ENCODE measurements at places on chromosomes 11 and 22.

DNA sequence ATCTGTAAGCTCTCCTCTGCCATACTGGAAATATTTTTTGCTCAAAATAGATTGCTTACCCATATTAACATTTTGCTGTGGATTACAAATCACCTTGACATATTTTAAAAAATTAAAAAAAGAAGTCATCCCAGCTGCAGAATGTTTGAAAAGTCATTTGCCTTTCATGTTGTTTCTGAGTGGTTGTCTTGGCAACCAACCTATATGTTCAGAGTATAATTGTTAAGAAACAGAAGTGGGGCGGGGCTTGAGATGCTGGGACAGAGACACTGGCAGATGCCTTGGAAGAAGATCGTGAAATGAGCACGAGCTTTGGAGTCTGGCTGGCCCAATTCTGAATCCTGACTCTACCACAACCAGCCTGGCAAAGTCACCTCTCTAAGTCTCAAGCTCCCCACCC lies 348.2 kb downstream of the LARGE1 start:
- no peak for DNase-seq

GRCh38 chr11:117837070-117837776 lies 12.7 kb upstream of the FXYD2 start:
- DNase-seq, result no peak

DNA sequence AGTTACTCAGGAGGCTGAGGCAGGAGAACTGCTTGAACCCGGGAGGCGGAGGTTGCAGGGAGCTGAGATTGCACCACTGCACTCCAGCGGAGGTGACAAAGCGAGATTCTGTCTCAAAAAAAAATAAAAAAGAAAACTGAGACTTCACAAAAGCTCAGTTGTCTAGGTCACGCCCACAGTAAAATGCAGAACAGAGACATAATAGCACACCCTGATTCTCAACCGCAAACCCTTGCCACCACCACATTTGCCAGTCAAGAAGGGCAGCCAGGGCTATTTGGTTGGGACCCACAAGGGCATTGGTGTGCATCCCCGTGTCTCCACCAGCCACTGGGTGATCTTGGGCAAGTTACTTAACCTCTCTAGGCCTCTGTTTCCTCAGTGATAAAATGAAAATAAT lies 25.4 kb downstream of the CREB3L1 start:
- no peak for DNase-seq

- no peak for DNase-seq
These were observed 617 bp upstream of the ARHGAP20 start for GRCh38 chr11:110712659-110713448.

GRCh38 chr11:64233913-64234586 lies at the start of gene VEGFB:
Gene VEGFB (plus strand): TSS chr11:64234584. CDS start chr11:64234834, 250 bp downstream.
- peak; percentile 79 for DNase-seq

DNA sequence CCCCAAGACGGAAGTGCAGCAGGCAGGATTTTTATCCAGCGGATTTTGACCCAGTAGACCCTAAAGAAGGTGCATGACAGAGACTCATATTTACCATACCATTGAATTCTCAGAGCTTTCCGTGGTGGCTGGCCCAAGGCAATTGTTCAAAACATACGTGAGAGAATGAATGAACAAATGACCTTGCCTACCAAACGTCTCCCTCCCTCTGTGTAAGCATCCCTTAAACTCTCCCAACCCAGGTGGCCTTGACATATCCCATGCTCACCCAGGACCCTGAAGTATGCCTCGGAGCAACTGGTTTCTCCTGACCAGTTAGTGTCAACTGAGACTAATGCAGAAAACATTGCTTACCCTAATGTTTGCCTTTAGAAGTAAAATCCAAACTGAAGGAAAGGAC lies 154.9 kb downstream of the TEAD1 start:
- DNase-seq, result no peak

- DNase-seq, result no peak
These were observed 6.7 kb downstream of the KCNJ5 start for GRCh38 chr11:128897826-128898225.

- no peak for DNase-seq
These were observed 23.2 kb upstream of the C1QTNF4 start for GRCh38 chr11:47617417-47617809.

DNA sequence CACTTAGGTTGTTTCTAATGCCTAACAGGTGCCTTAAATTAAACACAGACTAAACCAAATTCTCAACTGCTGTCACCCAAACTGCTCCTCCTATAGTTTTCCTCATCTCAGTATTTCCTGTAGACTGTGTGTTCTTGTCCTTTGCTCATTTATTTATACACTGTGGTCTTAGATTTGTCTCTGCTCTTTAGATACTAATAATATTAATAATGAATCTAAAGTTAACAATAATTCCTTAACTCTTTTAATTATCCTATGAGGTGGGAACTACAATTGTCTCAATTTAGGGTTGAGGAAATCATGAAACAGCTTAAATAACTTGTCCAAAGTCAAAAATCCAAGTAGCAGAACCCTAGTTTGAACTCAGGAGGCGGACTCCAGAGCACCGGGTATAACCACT lies 43.9 kb upstream of the YPEL1 start:
- DNase-seq, result no peak

- DNase-seq, result peak; percentile 84
These were observed 15.8 kb downstream of the TMEM258 start for GRCh38 chr11:61776561-61777075.

DNA sequence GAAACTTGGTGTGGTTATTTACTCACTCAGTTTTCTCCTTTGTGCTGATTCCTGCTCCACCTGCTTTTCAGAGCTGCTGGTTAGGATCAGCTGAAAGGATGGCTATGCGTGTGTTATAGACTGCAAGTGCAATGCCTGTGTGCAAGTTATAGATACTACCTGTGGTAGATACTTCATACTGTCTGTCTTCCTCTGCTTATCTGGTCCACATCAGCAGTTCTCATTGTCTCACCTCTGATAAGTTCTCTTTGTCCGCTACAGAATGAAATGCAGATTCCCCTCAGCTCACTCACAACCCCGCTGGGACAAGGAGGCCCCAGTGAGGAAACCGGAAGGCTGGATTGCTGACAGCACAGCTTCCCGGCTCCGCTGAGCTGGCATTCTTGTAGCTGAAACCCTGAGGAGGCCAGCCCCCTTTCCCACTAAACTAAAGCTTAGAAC lies 37.5 kb upstream of the LYVE1 start:
- DNase-seq, result no peak

DNA sequence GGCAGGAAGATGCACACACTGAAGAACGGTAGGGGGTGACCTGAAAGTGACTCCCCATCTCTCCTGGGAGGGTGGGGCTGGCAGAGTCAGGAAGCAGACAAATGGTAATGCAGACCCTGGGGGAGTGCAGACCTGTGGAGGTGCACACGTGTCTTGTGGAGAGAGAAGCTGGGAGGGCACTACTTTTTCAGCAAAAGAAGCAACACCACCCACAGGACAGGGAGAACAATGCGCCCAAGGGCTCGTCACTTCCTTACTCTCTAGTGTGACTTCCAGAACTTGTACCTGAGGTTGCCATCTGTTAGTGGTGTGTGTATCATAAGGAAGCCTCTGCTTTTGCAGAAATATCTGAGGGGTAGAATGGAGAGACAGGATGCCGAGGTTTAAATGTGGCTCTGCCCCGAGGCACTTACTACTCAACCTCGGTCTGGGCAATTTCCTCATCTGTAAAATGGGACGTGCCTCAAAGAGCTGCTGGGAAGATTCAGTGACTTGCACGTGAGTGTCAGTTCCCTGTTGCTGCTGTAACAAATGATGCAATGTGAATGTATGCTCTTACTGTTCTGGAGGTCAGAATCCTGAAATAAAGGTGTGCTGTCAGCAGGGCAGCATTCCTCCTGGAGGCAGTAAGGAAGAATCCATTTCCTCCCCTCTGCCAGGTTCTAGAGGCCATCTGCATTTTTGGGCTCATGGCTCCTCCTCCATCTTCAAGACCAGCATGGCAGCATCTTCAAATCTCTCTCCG lies 323.4 kb downstream of the SHANK2 start:
- no peak for DNase-seq

GRCh38 chr11:95912902-95913560 lies 10.9 kb downstream of the MTMR2 start:
- no peak for DNase-seq

DNA sequence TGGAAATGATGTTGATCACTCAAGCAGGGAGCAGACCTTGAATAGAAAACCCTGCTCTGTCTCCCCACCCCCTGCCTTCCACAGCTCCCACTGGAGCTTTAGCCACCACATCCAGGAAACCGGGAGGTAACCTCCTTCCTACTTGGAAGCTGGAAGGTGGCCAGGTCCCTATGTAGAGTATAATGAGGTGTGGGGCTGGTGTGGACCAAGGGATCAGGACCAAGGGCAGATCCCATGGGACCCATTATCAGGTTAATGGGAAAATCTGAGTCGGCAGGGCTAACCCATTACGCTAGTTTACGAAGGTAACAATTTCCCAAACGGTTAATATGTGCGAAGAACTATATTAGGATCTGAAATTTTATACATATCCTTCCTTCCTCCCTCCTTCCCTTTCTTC lies 321.9 kb downstream of the MIAT start:
- DNase-seq, result no peak

- DNase-seq, result no peak
These were observed 13.7 kb upstream of the GNB1L start for GRCh38 chr22:19868333-19868732.

DNA sequence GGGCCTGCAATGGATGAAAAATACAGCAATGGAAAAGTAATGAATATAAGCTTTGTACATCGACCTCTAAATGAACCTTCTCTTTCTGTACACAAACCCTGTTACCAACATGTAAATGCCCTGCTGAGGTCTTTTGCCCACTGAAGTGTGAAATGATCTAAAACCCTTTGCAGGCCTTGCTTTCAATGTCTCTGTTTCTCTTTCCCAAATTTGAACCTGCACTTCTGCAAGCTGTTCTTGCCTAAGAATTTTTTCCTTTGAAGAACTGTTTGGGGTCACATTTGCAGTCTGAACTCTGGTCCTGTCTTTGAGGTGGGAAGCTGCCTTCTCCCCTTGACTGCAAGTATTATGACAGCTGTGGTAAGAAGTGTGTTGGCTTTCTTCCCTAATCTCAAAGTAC lies 1237.1 kb downstream of the FAM181B start:
- DNase-seq, result no peak

GRCh38 chr11:119786431-119787073 lies 57.6 kb upstream of the NECTIN1 start:
- DNase-seq, result no peak

DNA sequence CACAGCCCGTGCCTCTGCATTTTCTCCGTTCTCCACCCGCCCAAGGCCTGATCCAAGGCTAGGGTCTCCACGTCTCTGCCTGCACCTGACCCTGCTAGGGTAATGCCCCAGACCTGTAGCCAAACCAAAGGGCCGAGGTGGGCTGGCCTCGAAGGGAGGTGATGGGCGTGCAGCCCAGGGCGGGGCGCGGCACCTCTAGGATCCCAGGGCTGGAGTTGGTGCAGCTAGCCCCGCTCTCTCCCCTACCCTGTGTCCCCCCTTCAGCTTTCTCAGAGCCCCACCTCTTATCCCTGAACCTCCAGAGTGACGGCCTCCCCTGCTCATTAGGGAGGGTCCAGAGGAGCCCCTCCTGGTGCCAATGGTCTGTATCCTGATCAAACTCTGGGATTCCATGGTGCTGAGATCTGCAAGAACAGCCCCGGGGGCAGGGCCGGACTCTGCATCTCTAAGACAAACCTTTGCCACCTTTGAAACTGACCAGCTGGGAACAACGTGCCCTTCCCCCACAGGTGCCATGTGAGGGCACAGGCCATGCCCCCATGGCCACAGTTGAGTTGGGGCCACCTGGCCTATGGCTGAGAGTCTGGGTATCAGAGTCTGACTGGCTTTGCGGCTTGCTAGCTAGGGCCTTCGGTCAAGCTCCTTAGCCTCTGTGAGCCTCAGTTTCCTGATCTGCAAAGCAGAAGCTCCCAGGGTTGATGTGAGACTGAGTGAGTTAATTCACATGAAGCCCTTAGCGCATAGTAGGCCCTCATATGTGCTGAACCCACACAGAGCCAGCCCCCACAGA lies 23.1 kb upstream of the CBX7 start:
- peak; percentile 44 for DNase-seq

- no peak for DNase-seq
These were observed 74.1 kb upstream of the B3GAT1 start for GRCh38 chr11:134486106-134486505.

GRCh38 chr22:36028646-36029405 lies at the start of gene RBFOX2:
Gene RBFOX2 (minus strand): TSS chr22:36028824. CDS start chr22:36028425, 399 bp downstream.
- DNase-seq, result peak; percentile 98

DNA sequence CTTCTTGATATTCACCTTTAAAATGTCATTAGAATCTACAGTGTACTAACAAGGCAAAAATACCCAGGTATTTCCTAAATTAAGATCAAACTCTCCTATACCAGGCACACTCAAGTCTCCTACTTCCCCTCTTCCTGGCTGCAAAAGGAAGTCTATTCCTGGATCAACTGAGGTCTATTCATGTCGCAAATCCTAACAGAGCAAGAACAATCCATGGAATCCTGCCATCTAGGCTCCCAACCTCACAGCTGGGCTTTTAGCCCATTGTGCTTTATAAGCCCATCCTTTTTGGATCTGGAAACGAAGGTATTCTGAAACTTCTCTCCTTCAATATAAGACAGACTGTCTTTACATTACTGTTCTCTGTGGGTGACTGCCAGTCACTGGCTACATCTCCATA lies 161.8 kb downstream of the SOX6 start:
- DNase-seq, result no peak

DNA sequence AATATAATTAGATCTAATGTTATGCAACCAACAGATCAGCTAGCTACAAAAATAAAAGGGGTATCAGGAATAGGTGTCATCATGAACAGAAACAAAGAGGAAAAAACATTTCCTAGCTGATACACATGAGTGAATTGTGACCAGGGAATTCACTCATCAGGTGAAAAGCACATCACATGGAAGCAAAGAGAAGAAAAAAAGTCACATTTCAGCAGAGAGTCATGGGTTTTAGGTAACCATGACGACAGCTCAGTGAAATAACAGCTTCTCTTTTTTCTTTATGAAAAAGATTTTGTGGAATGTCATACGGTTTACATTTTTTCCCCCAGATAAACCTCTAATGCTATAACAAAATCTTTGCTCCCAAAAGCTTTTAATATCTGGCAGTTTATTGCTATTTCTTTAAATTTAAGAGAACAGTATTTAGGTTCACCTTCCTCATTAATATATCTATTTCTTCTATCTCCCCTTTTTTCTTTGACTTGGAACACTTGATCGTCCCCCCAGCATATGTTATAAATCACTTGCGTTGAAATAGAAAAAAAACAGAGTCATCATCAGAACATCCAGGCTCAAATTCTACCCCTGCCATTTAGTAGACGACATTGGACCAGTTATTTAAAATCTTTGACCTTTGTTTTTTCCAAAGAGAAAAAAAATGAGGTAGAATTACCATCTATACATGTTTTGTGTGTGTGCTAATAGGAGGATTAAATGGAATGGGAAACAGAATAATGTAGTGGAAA lies 5.3 kb downstream of the TYR start:
- DNase-seq, result no peak

GRCh38 chr11:12675951-12676711 lies 1.9 kb downstream of the TEAD1 start:
- no peak for DNase-seq

DNA sequence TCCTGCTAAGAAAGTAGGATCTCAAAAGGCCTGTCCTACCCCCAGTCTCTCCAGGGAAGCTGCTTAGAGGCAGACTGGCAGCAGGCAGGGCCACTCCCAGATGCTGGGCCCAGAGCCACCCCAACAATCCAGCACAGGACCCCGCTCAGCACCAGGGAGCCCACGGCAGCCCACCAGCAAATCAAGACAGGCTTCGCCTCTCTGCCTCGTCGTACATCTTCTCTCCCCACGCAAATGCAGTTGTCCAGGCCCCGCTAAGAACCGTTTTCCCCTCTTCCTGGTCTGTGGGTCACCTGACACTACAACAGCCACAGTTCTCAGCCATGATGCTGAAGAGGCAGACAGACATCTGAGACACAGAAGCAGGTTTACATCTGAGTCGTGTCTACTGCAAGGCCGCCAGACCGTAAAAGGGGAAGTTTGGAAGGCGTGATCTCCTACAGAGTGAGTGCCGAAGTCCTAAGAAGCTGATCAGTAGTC lies 51.1 kb downstream of the IGSF9B start:
- no peak for DNase-seq

Data from Calu3 (cell line).